Stimulated activated CD4-positive, alpha-beta T cell treated with anti-CD3 and anti-CD28 coated beads, Interleukin-4, amount 100 ng/mL, for 24 hours (primary cell): ENCODE measurements at places on chromosomes 11 and 22.

GRCh38 chr11:79287952-79288351, 152.9 kb downstream of the TENM4 start:
- no peak for DNase-seq

DNA sequence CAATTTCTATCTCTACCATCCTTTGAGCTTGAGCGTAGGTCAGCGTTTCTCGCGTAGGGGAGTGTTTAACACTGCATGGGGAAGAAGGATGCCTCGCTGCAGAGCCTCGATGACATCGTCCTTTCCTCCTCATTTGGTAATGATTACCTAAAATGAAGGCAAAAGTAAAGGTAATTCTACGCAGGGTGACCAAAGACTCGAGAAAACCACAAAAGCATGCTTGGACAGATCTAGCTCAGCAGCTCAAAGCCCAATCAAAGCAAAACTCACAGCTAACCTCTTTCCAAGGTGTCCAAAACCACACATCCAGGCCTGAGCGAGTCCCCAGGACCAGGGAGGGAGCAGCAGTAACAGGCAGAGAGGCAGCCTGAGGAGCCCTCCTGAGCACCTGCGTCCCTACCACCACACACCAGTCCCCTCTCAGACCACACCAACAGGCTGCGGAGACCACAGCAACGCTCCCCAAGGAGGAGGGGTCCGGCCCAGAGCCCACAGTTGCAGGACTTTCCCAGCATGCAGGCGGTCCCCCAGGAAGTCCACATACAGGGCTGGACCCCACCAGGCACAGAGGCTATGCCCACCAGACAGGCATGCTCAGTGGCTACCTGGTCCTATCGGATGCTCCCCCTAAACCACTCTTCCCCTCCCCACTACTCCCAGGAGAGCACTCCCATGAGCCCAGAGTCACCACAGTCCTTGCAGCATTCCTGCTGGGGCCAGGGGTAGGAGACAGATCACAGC, 3.3 kb downstream of the BRD1 start:
- no peak for DNase-seq

DNA sequence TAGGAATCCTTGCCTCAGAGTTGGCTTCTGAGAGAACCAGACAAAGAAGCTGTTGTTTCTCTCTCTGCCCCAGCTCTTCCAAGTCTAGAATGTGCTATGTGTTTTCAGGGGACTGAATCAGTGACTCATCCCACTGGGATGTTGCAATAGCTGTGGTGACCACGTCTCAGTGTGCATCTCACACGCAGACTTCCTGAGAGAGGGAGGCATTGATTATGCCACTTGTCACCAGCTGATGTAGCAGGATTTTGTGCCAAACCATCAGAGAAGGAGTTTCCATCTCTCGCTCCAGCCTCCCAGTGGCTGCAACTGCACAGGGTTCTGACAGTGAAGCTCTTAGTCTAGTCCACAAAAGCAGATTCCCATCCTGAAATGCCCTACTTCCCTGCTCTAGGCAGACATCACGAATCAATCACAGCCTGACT, 455.8 kb downstream of the MIAT start:
- DNase-seq = no peak

DNA sequence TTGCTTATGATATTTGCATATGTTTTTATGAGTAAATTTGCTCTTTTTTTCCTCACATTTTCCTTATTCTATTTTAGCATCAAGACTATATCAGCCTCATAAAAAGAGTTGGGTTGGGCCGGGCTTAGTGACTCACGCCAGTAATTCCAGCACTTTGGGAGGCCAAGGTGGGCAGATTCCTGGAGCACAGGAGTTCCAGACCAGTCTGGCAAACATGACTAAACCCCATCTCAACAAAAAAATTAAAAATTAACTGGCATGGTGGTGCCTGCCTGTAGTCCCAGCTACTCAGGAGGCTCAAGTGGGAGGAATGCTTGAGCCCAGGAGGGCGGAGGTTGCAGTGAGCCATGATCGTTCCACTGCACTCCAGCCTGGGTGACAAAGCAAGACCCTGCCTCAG, 148.8 kb upstream of the ANO5 start:
- DNase-seq = no peak

- DNase-seq = no peak
Measured at GRCh38 chr22:25352294-25352680, 132.8 kb downstream of the CRYBB2 start.

GRCh38 chr11:21710809-21711208, 482.1 kb upstream of the ANO5 start:
- no peak for DNase-seq

DNA sequence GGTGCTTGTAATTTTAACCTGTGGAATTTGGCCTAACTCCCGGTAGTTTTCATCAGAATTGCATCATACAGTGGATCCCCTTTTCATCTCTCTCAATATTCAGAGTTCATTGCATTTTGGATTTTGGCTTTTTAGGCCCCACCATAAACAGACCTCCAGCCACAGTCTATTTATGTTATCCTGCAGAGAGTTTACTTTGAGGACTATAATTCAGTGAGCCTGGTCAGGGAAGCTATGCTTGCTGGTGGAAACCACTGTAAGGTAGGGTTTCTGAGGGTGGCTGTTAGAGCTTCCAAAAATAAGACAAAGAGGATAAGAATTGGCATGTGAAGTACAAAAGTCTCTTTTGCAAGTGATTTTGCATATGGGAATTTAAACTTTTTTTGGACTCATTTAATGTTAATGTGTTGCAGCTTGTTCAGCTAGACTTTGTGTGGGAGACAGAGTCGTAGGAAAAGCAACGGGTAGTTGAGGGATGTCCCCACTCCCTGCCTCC, 34.8 kb upstream of the DDI1 start:
- DNase-seq = no peak

DNA sequence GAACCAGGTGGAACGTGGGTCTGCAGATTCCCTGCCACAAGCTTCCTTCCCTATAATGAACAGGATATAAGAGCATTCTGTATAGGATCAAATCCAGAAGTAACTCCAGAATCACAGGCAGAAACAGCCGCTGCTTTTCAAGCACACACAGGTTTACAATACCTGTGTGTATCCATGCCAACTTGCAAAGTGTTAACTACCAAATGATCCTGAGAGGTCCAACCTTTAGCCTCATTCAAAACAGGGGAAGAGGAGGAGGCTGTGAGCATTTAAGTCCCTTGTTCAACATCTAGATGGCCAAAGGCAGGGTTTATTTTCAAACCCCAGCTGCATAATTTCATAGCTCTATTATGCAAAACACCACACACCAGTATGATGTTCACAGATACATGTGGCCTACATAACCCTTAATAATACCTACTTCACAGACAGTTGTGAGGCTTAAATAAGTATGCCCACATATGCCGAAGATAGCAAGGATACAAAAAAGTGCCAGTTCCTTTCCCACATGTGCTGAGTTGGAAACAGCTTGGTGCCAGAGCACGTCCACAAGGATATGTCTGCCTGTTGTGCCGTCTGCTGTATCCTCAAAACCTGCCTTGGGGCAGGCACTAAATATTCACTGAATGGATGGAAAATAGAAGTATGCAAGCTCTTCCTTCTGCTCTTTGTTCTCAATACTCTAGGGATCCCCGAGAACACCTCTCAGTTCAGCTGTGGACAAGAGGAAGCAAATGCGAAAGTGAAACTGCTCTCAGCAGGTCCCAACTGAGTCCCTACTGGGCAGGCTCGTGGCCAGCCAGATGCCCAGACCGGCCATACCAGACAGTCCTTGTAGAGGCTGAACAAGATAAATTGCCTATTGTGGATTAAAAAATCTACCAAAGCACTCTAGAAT, 66.8 kb downstream of the LARGE1 start:
- DNase-seq = peak; percentile 4

DNA sequence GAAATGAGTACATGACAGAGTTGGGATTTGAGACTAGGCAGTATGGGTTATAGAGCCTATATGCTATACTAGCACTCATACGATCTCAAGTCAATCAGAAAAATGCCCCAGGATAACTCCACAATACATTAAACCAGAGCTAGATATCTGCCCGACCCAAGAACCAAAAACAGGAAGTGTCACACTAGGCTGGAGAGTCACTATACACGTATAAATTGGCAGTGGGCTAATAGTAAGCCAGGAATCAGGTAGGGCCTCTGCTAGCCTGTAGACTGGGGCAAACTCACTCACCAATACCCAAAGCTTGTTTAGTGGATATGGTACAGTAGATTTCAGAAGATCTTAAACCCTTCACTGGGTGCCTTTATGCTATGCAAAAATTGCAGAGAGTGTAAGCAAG, 16.2 kb upstream of the EIF4G2 start:
- no peak for DNase-seq

GRCh38 chr22:36293606-36294292, 40.8 kb downstream of the APOL1 start:
- no peak for DNase-seq

GRCh38 chr11:12950670-12951069, 58.4 kb upstream of the RASSF10 start:
- no peak for DNase-seq

DNA sequence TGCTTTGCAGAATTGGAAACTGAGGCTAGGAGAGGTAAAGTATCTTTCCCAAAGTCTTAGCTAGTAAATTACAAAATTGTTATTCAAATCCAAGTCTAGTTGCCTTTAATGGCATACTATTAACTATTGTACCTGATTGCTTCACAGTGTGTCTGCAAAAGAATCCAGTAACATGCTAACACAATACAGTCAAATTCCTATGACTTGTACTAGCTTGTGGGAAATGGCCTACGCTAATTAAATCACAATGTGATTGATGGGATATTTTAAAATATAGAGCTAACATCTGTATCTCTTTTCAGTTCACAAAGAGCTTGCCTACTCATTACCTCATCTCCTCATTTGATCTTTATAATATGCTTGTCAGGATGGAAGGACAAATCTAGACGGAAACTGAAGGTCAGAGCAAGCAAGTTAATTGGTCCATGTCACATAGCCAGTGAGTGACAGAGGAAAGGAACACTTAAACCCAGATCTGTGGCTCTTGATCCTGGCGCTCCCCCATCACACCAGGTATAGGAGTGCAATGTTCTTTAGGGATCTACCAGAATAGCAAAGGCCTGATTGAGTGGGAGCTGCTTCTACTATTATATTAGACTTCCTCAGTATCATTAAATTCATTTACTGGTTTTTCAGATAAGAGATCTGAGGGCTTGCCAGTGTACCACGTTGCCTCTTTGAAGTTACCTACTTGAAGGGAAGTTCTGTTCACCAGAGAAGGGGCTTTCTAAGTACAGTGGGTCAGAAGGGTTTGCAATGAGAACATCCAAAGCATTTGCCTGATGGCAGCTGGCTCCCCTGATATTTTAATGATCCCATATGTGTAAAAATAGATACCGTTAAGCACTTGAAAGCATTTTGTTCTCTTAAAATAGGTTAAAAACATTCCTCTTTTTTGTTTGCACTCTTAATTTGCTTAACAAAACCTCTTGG, 213.6 kb upstream of the SESN3 start:
- DNase-seq = no peak

GRCh38 chr11:42620796-42621195, 691.0 kb upstream of the API5 start:
- DNase-seq = no peak

DNA sequence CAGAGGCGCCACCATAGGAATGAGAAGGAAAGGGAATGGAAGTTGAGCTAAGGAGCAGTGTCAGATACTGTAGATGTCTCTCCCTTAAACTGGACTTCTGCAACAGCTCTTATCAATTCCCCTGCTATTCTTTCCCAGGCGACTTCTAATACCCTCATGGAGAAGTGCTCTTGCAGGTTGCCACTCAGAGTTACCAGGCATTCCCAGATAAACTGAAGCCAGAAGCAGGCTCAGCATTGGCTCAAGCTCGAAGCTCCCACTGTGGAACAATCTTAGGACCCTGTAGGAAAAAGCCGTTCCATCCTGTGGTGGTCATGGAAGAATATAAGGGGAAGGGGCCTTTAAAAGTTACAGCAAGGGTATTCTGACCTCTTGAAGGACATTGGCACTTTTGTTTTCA, 208.7 kb upstream of the PLET1 start:
- DNase-seq = no peak

- DNase-seq = no peak
Measured at GRCh38 chr22:31259798-31260473, 32.4 kb downstream of the PIK3IP1 start.

DNA sequence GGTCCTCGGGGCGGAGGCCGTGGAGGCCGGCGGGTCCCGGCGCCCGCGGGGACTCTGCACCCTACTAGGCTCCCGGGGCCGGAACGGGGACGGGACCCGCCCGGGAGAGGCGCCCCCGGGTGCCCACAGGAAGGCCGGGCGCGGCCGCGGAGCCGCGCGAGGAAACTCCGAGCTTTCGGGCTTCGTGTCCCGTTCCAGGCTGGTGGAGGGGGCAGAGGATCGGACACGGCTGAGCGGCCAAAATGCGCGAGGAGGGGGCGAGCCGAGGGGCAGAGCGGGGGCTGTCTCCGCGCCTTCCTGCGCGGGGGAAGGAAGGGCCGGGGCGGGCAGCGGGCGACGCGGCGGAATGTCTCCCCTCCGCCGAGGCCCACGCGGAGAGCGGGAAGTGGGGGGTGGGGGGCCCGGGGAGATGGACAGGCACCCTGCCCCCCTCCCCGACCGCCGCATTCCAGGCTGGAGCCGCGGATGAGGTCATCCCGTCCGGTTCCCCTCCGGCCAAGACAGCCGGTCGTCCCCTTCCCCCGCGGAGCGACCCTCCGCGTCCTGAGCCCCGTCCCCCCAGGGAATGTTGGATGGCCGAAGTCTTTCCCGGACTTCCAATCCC, 430 bp downstream of the CDC42EP1 start:
- no peak for DNase-seq

- DNase-seq = no peak
Measured at GRCh38 chr11:131038597-131038996, 122.3 kb upstream of the SNX19 start.

- DNase-seq = no peak
Measured at GRCh38 chr11:69000831-69001242, 12.2 kb downstream of the MRGPRF start.

DNA sequence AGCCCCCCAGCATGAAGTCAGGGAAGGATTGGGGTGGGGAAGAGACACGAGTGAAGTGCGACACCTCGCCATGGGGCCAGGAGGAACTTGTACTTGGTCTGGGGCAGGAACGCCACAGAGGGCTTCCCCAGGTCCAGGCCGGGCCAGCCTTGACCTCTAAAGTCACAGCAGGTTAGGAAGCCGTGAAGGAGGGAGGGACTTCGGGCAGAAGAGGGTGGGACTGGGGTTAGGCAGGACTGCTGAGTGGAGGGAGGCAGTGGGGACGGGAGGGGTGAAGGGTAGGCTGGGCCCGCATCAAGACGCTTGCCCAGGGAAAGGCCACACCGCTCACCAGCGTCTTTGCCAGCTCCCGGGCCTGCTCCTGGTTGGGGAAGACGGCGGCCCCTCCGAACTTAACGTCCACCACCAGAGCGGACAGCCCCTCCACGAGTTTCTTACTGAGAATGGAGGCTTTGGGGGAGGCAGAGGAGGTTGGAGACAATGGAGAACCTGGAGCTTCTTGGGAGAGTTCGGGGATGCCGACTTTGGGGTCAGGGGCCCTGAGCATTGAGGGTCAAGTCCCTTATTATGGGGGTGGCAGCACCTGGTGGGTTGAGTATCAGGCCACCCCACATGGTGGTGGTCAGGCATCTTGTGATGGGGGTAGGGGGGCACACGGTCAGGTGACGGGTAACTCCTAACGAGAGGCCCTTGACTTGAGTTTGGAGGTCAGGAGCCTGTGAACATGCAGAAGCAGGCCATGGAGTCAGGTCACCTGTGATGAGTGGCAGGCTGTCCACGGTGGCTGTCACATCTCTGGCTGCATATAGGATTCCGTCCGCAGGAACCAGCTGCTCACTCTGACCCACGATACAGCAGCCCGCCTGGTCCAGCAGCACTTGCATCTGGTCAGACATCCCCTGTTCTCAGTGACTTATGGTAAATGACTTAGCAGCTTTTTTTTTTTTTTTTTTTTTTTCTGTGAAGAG, 1.7 kb upstream of the SCO2 start:
- DNase-seq = peak; percentile 50

GRCh38 chr11:1356478-1356960, 33.2 kb upstream of the BRSK2 start:
- DNase-seq = no peak
